ENCODE measurements at places on chromosomes 7 and 10. TPM values are rescaled to one million over a fixed set of nuclear protein-coding genes. Genes with fewer than 3 reads are reported as not detected.

GRCh38 chr10:32268788-32269187 lies 78.2 kb downstream of the EPC1 start:
- no peak for DNase-seq

GRCh38 chr10:3872712-3873329 lies 87.8 kb upstream of the KLF6 start:
- no peak for DNase-seq

Gene OPN4
- total RNA-seq = not detected

GRCh38 chr7:95915731-95916130 lies 143.4 kb downstream of the DYNC1I1 start:
- no peak for DNase-seq

DNA sequence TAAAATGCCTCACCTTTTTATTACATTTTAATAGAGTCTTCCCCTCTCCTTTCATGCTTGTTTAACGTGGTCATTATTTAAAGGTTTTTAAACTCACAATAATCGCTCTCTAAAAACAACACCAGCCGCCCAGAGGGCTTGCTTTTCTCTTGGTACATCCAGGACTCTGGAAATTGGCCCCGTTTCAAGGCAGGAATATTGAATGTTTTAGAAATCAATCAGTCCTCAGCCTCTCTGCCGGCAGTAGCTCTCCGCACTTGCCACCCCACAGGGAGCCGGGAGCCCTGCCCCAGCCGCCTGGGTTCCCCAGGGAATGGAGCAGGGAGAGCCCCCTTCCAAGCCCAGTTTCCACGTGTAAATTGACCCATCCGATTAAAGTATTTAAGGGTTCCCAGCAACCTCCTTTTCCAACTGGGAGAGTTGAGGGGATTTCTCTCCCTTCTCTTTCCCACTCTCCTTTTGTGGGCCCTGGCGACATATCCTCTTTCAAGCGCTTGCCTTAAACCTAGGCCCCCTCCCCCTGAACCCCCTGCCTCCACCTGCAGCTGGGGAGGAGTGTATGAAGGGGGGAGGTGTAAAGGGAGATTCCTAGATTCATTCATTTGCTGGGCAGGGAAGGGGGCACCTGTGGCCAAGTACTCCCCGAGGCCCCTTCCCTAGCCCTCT lies 1.9 kb downstream of the FGF8 start:
- no peak for DNase-seq

GRCh38 chr7:11804621-11805020 lies 27.4 kb downstream of the THSD7A start:
- DNase-seq = no peak

- no peak for DNase-seq
Observed at GRCh38 chr7:148882192-148882591, 1.9 kb downstream of the EZH2 start.

- no peak for DNase-seq
Observed at GRCh38 chr7:24730018-24730369, 27.3 kb downstream of the GSDME start.

Gene SPDYE2
- not detected for total RNA-seq

GRCh38 chr7:46630031-46630430 lies 709.0 kb upstream of the IGFBP3 start:
- DNase-seq = no peak

GRCh38 chr7:25311346-25311745 lies 83.1 kb upstream of the NPVF start:
- no peak for DNase-seq

Gene CFAP70
- total RNA-seq = 0.80 TPM

GRCh38 chr7:7257899-7258692 lies 75.8 kb downstream of the C1GALT1 start:
- no peak for DNase-seq

GRCh38 chr7:107105591-107106245 lies 61.2 kb downstream of the PRKAR2B start:
- no peak for DNase-seq

Gene LGI1
- 2.9 TPM for total RNA-seq

Gene C10orf90
- total RNA-seq = 0.26 TPM

Gene PON1
- total RNA-seq = not detected

GRCh38 chr7:142104550-142105527 lies 6.7 kb upstream of the MGAM2 start:
- no peak for DNase-seq

GRCh38 chr7:151694828-151695580 lies 175.3 kb upstream of the RHEB start:
- no peak for DNase-seq

GRCh38 chr7:64849250-64849923 lies 53.7 kb upstream of the ZNF273 start:
- DNase-seq = no peak

DNA sequence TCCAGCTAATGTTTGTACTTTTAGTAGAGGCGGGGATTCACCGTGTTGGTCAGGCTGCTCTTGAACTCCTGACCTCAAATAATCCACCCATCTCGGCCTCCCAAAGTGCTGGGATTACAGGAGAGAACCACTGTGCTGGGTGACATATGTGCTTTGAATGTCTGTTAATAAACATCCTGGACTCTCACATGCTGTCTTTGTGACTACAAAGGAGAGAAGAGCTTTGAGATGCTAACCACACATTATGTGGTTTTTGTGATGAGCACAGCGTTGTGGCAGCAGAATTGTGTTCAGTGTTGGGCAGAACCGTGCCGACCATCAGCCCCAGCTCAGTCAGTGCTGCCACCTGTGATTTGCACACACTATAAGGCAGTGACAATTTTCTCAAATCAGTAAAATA lies 500.1 kb upstream of the KLF6 start:
- no peak for DNase-seq

Gene CACUL1
- total RNA-seq = 34.9 TPM
